ENCODE measurements at places on chromosomes 2 and 18. TPM values are rescaled to one million over a fixed set of nuclear protein-coding genes. Genes with fewer than 3 reads are reported as not detected.

Gene STRN
- total RNA-seq = 35.9 TPM

DNA sequence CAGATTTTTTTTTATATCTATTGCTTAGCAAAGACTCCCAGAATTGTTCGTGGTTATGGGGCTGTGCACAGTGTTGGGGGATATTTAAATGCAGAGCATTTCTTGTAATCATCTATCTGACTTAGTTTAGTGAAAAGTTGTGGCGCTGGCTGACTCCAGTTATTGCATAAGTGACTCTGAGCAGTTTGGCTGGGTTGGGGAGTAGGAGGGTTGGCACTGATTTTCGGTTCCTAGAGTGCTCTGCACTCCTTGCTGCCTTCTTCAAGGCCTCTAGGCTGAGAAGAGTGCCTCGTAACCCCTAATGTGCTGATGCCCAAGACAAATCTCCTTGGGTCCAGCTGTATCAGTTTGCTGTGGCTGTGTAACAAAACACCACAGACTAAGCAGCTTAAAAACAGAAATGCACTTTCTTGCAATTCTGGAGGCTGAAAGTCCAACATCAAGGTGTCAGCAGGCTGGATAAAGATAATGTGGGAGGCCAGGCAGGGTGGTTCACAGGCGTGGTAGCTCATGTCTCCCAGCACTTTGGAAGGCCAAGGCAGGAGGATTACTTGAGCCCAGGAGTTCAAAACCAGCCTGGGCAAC, 6.5 kb upstream of the IMPA2 start:
- no peak for DNase-seq

- DNase-seq = no peak
Observed at GRCh38 chr2:16908656-16909055, 243.0 kb upstream of the CYRIA start.

DNA sequence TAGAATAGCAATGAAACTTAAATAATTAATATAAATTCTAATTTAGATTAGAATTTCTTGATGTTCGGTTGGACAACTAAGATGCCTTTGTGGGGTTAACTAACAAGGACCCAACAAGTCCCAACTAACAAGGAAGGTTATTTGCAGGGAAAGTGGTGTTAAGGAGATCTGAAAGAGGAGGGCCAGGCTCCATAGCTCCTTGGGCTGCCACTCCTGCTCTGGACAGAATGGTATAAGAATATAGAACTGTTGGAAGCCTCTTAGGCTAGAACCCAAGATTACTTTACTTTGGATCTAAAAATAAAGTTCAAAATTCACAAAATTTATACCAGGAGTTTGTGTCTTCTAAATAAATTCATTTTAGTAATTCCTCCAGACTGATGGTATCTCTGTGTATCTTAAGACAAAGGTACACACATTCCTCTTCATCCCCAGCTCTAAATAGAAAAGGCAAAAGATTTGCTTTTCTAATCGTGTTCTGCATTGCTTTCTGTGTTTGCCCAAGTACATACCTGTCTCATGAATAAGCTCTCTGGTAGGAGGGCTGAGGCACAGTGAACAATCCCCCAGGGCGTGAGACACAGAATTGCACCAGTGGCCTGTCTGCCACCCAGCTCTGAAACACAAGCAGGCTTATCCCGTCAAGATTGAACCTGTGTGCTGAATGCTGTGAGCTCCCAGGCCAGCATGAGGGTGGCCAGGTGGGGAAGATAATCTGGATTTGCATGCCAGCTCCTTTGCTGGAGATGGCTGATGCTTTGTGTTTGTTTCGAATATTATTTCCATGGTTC, 176.0 kb downstream of the ACKR3 start:
- DNase-seq = no peak

- DNase-seq = peak; percentile 82
Observed at GRCh38 chr18:75915941-75916623, 488.6 kb upstream of the SMIM21 start.

Gene WNT10A
- 0.65 TPM for total RNA-seq

Measured in lung (tissue), 17 donors.